ENCODE measurements at places on chromosomes 7 and 10. TPM values are rescaled to one million over a fixed set of nuclear protein-coding genes. Genes with fewer than 3 reads are reported as not detected.

The PNLIPRP2 gene
- total RNA-seq, result not detected

The BTBD16 gene
- total RNA-seq, result not detected

The HTR5A gene
- not detected for total RNA-seq

The APBB1IP gene
- total RNA-seq, result not detected

- DNase-seq, result no peak
These were observed 13.8 kb upstream of the RFC2 start for GRCh38 chr7:74267756-74268565.

GRCh38 chr10:3528271-3528670 lies 256.7 kb downstream of the KLF6 start:
- DNase-seq, result no peak

GRCh38 chr7:148700661-148701064 lies 2.0 kb downstream of the CUL1 start:
- DNase-seq, result peak; percentile 45

- DNase-seq, result no peak
These were observed 235.5 kb downstream of the ZEB1 start for GRCh38 chr10:31554556-31554955.

DNA sequence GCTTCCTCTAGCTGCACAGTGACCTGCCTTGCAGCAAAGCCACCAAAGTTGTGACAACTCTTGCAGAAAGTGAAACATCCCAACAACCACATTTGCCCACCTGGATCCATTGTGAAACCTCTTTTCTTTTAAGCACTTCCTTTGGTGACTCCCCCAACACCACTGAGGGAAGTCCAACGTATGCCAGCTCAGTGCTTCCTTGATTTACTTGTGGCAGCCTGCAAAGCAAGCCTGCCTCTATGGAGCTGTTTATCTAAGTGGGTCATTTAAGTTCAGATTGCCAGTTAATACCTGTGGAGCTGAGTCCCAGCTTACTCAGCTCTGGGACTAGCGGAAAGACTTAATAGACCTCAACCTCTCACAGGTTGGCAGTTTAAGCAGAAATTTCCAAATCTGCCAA lies 230.8 kb upstream of the GHITM start:
- DNase-seq, result no peak
